ENCODE measurements at places on chromosomes 2 and 18.

DNA sequence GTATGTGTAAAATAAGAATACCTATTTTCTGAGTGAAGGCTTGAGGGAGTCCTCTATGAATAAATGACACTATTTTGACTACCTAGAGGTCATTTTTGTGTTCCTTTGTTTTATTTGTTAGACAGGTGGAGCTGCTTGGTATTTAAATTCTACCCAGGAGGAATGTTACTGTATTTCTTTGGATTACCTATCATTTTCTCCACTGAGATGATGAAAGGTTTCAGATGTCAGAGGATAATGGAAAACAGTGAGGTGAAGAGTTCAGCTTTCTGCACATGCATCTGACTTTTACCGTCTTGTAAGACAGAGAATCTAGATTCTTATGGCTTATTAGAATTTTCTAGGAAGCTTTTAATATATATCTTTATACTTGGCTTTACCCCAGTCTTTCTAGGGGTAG is 689.8 kb upstream of the NXPH2 start:
- no peak for DNase-seq

- no peak for DNase-seq
Measured at GRCh38 chr2:108061439-108062042, 75.2 kb downstream of the SLC5A7 start.

DNA sequence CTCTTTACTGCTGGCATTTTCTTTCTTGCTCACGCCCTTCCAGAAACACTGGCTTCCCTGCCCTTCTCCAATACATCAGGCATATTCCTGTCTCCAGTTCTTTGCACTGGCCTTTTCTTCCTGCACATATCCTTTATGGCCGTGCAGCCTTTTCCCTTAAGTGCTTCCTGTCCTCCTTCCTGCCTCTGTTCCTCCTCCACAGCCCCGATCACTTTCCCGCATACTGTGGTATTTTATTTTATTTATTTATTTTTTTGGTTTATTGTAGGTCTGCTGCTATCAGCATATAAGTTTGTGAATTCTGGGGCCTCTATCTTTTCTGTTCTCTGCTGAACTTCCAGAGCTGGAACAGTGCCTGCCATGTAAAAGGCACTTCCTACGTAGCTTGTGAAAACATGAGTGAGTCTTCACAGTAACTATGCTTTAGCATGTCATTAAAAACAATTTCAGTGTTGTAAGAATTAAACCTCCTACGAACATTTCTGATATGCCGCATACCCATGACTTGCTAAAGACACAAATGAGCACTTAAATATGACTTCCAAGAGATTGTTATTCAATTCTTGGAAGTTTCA is 289.1 kb downstream of the TRIB2 start:
- no peak for DNase-seq

DNA sequence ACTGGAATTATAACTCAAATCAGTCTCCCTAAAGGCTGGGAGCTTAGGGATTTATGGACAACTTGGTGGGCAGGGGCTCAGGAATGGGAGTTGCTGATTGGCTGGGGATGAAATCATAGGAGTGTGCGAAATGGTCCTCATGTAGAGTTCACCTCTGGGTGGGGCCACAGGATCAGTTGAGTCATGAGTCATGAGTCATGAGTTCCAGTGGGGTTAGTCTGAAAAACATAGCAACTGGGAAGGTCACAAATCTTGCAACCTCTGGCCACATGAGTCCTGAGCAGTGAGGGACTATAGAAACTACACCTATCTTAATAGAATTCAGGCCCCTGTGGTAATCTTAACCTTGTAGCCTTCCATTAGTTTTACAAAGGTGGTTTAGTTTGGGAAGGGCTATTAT is 383.3 kb downstream of the RBM43 start:
- no peak for DNase-seq

DNA sequence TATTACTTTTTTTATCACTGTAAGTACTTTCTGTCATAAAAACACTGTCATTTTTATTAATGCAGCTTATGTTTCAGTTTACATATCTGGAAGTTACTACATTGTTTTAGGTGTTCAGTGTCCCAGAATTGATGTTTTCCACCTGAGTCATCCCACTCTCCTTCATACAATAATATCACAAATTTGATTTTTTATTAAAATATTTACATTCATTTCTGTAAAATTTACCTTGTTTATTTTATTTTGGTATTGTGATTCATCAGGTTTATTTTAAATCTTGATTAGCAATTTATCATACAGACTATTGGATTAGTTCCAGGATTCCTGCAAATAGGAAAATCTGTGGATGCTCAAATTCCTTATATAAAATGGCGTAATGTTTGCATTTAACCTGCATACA is 1662.9 kb downstream of the SUCLG1 start:
- no peak for DNase-seq

GRCh38 chr18:26649193-26649543 is 100.8 kb upstream of the KCTD1 start:
- DNase-seq, result no peak

- DNase-seq, result no peak
Measured at GRCh38 chr2:16130541-16130880, 190.2 kb downstream of the MYCN start.

- no peak for DNase-seq
Measured at GRCh38 chr2:178115271-178115670, 3.0 kb downstream of the RBM45 start.

- no peak for DNase-seq
Measured at GRCh38 chr2:149616681-149617456, 29.3 kb upstream of the MMADHC start.

- DNase-seq, result no peak
Measured at GRCh38 chr2:169452080-169452479, 27.2 kb upstream of the BBS5 start.

DNA sequence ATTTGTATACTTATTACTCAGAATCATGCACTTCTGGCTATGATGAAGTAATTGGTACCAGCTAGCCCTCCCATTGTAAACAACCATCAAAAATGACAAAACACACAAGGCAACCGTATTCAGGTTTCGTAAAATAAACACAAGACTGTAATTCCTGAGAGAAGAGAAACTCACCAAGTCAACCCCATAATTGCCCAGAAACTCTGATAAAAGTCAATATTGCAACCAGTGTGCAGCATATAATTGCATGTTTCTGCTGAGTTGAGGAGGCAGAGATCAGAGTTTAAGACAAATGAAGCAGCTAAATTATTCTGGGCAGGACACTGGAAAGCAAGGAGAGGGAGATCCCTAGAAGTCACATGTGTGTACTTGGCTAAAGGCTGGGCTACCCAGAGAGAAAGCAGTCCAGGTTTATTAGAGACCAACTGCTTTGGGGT is 90.3 kb downstream of the ROCK2 start:
- no peak for DNase-seq

DNA sequence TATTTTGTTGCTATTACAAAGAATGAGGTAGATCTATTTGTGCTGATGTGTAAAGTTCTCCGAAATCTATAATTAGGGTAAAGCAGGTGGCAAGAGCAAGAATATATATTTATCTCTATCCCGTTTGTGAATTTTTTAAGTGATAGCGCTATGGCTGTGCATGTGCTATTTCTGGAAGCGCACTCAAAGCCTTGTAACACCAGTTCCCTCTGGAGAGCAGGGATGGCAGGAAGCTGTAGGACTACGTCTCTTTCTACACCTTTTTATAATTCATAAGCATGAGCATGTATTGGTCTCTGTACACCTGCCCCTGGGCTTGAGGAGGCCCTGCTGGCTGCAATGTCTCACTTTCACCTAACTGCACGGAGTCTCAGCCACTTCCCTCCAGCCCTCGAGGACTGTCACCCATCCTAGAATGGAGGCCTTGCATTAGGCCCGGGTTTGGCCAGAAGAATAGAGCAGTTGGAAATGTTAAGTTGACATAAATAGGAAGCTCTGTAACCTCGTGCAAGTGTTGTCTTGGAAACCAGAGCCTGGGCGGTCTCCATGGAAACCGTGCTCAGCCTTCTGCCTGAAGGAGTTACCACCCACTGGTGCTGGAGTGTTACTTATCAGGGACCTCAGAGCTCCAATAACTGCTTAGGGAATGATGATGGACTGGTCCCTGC is 20.9 kb downstream of the ITM2C start:
- no peak for DNase-seq

GRCh38 chr18:30121397-30121796 is 921.1 kb downstream of the DSC3 start:
- no peak for DNase-seq

- DNase-seq, result no peak
Measured at GRCh38 chr2:190579915-190580846, 45.7 kb upstream of the NEMP2 start.

DNA sequence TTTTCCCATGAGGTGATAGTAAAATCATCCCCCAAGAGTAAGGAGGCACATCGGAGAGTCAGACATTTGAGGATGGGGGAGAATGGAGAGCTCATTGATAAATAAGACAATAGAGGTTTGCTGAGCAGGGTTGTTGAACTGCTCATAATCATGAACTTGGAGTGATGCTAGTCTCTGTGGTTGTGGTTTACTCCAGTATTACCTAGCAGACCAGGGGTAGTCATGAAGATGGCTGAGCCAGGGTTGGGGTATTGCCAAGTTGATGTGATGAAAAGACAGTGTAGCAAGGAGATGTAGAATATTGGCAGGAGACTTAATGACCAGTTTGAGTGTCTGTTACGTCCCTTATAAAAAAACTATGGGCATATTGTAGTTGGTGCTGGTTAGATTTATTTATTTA is 25.4 kb downstream of the CYBRD1 start:
- DNase-seq, result no peak

DNA sequence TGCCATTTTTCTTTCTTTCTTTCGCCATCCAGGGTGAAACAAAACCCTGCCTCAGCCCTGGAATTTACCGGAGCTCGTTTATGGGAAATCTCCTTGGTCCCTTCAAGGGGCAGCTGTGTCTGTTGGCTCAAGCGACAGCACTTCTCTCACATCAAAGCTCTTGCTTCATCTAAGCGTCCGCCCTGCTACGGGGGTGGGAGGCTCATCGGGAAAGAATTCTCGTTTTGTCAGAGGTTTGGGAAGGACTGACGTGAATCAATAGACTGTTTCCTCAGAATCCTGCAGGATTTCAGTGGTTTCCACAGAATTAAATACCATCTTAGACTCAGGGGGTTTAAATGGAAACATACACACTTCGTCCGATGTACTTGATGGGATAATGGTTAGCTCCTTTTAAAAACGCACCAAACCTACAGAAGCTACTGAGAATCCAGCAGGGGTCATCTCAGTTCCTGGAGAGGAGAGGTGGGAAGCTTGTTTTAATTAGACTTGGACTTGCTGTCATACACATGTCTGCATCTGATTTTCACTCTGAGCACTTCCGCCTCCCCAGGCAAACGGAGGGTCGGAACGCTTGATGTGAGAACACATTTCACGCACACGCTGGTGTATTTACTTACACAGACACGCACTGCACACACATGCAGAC is 91.6 kb downstream of the ASB1 start:
- DNase-seq, result no peak

- DNase-seq, result no peak
Measured at GRCh38 chr2:46067501-46068305, 229.5 kb upstream of the EPAS1 start.

DNA sequence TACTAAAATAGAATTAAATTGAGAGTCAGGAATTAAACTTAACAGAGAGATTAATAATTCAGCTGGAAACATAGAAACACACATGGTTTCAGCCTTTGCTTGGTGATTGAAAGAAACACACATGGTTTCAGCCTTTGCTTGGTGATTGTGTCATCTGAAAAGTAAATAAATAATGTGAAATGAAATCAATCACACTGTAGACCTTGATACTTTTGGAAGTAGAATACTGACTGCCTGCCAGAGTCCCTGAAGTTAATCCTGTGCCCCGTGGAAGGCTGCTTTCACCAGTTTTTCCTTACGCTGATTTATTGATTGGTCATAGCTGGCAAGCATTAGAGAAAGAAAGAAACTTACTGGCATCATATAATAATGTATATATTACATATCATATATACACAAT is 1252.7 kb upstream of the FAM98A start:
- DNase-seq, result no peak

DNA sequence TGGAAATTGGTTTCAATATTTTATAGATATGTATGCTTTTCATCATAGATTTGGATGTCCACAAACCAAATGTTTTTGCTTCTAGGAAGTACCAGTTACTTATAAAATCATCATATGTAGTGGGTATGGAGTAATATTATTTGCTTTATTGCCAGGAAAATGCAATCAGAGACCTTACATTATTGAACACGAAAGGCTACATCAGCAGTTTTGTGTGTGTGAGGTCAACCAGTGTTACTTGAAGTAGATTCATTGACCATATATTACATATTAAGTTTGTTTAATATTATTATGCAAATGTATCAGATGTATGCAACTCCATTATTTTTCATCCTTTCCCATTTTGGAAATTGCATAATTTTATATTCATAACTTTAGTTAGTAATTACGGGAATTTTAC is 219.1 kb upstream of the MMADHC start:
- no peak for DNase-seq

- no peak for DNase-seq
Measured at GRCh38 chr2:128495996-128496547, 177.4 kb upstream of the HS6ST1 start.

- no peak for DNase-seq
Measured at GRCh38 chr18:31658670-31659575, 25.5 kb downstream of the B4GALT6 start.
